ENCODE measurements at places on chromosomes 7 and 10.

- DNase-seq: peak; percentile 68
Observed at GRCh38 chr7:22110227-22110839, 164.6 kb upstream of the CDCA7L start.

DNA sequence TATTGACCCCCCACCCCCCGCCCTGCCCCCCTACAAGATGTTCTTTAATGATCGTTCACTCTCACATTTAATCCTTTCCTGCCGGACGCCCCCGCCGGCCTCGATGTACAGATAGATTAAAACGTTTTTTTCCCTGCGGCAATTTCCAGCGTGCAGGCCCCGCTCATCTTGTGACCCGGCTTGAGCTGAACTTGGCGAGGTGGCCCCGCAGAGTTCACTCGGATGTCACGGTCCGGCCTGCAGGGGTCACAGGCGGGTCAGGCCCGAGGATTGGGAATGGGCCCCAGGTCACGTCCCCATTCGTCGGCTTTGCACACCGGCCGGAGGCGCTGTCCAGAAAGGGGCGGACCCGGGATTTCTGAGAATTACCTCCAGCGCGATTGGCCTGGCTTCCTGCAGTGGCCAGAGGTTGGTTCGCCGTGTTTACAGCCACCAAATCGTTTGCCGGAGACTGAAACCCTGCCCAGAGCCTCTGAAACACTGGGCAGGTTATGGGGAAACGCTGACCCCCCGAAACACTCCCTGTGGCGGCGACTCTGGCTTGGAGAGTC is 1.9 kb upstream of the CYP26A1 start:
- no peak for DNase-seq

DNA sequence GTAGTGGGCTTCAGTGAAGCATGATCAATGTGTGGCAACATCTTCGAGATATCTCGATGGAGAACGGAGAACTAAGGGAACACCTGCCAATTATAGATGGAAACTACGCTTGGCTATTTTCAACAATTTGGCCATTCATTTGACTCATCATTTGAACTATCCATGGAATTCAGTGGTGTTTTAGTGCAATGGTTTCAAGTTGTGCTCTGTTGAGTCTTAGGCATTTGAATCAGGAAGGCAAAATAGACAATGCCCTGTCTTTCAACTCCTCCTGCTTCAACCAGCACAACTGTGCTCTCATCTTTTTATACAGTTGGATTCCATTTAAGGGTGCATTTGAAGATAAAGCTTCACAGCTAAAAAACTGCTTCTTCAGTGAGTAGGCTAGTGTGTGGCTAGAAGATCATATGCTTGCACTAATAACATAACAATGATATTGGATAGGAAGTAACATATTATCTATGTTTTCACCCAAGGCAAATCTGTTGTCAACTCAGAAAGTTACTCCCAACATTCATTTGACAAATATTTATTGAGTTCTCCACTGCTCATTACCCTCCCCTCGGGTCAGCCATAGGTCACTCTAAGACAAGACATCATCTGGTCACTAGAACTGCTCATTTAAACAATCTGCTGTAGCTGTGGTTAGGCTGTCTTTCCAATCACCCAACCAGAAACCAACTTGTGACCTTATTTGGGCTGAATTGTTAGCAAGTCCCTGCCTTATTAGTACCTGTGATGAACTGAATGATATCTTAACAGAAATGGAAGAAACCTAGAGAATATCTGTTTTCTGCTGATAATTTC is 314.1 kb upstream of the SP4 start:
- no peak for DNase-seq

GRCh38 chr7:137804836-137805235 is 41.9 kb downstream of the DGKI start:
- DNase-seq: no peak

DNA sequence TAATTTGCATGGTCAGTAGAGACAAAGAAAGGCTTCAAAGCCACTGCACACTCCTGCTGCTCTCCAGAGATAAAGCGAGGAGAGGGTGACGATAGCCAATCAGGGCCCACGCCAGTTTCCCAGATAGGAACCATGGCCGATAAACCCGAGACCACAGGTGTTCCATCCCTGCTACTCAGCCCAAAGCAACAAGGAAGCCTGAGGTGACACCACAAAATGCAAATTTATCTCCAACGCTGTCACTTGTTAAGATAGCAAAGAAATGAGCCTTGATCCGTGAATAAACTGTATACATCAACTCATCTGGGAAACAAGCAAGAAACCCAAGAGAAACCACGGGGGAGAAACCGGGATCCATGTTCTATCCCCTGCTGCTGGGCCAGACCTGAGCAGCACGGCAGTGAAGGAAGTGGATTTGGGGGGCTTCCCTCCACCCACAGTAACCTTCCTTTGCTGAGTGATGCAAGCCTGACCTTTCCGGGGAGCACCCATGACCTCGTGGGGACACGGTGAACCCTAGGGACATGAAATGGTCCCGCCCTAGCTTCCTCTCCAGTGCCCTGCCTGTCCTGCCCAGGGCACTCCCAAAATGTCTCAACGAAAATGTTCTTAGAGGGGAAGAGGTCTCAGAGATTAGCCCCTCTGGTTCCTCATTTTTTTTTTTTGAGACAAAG is 164.6 kb downstream of the PTPRN2 start:
- DNase-seq: no peak

- no peak for DNase-seq
Observed at GRCh38 chr7:4071370-4072058, 610.6 kb upstream of the FOXK1 start.

GRCh38 chr10:96863922-96864543 is 31.9 kb downstream of the LCOR start:
- no peak for DNase-seq

- DNase-seq: no peak
Observed at GRCh38 chr7:23275912-23276311, 23.2 kb upstream of the MALSU1 start.

DNA sequence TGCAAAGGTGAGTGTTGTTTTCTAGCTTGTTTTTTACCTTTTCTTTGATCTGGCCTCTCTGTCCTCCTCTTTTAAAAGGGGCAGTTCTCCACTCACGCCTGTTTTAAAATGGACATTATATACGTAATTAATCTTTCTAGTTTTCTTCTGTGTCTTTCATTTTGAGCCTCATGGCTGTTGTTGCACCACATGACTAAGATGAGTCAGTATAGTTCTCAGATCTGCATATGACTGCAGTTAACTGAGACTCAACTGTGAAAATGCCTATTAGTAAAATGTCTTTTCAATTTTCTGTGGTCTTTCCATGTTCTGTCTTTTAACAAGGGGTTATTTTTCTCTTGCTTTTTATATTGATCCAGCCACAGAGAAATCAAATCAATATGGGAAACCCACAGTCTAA is 296.1 kb downstream of the CDK14 start:
- no peak for DNase-seq

DNA sequence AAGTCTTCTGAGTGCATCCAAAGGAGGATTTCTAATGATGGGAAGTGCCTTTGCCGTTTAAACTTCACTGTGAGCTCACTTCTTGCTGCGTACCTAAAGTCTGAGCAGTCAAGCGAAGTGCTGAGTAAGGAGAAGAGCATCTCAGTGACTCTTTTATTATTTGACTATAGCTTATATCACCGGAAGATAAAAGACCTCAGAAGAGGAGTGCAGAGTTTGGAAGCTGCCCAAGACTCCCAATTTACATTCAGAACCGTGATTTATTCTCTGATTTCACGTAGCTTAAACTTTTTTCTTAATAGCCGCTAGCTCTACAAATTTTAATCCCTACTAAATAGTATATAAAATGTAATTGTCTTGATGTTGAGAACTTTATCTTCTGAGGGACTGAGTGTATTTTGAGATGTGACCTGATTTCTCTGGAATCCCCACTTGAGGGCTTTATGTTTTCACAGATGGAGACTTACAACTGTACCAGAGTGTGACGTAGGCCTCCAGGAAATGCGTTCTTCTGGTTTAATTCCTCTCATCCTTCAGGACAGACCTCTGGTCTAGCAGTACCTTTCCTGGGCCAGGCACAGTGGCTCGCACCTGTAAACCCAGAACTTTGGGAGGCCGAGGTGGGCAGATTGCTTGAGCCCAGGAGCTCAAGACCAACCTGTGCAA is 51.1 kb downstream of the CAMK1D start:
- no peak for DNase-seq

DNA sequence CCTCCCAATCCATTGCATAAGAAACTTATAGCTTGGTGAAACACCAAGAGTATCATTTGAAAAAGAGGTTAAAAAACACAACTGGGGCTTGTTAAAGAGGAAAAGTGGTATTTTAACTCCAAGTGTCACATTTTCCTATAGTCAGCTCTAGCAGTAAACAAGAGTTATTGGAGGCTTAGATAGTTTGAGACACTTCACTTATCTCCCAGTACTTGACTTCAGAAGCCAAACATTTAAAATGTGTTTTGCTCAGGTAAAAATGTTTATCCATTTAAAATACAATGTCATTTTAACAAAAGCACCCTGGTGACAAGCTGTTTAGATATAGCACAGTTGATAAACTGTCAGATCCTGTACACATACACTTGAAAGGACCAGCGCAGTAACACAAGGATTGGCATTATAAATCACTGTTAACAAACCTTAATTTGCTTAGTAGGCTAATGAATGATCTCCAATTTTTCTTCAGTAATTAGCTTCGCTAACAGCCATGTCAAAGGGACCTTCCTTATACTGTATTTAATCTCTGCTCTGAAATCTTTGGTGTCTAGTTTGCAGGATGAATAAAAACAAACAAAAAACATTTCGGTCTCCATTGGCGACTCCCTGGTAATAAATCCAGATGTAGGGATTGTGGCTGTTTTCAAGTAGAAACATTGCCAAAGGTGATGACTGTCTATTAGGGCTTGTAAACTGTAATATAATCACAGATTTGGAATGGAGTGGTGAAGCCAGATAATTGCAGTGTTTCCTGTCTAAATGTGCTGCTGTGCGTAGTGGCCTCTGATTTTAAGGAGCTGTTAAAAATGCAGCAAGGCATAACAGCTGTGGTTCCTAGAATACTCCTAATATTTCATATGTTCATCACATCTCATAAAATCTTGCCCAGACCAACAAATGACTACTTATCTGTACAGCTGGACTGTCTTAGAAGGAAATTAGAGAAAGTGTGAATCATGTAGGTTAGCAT is 545.1 kb downstream of the AUTS2 start:
- DNase-seq: no peak

GRCh38 chr10:121886997-121887622 is 40.7 kb downstream of the ATE1 start:
- DNase-seq: no peak

DNA sequence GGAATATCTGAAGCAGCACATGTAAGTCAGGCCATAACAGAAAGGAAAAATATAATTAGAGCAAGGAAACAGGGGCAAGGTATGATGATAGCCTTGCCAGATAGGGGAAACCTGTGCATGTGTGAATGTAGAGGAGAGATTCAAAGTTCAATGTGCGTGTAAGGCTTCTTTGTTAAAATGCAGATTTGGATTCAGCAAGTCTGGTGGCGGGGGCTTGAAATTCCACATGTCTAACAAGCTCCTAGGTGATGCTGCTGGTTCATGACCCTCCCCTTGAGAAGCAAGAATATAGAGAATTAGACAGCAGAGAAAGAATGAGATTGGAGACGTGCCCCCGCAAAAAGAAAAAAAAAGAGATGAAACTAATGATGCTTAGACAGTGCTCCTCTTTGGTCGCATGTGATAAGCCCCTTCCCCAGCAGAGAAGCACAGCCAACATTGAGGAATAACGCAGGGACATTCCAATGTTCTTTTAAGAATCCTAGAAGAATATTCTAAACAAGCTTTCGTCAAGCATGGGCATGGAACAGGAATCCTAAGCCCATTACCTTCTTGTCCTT is 21.1 kb upstream of the MACC1 start:
- DNase-seq: no peak

DNA sequence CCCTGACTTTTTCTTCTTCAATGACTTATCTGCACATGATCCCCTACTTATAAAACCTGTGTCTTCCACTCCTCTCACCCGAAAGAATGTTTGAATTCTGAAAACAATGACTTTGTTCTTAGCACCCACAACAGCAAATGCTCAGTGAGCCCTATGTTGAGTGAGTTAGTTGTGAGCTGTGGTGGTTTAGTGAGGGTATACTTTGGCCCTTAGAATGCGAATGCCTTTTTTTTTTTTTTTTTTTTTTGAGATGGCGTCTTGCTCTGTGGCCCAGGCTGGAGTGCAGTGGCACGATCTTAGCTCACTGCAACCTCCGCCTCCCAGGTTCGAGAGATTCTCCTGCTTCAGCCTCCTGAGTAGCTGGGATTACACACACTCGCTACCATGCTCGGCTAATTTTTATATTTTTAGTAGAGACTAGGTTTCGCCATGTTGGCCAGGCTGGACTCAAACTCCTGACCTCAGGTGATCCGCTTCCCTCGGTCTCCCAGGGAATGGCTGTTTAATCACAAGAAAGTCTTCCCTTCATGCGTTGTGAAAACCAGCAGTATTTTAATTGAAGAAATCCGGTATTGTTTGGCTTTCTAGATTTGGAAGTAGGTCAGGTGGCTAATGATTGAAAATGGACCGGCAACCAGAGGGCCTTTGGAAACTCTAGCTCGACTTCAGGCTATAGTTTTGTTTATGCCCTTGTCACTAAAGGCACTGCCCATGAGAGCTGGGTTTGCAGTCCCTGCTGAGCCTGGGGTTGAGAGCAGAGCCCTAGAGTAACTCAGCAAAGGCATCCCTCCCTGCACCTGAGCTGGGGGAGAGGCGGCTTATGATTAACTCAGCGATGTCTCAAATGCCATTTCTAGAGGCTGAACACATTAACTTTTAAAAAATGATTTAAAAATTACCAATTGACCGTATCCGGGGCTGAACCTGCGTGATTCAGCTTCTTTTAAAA is 41.3 kb downstream of the CUX1 start:
- DNase-seq: no peak

- no peak for DNase-seq
Observed at GRCh38 chr10:16944402-16944801, 127.2 kb upstream of the RSU1 start.

DNA sequence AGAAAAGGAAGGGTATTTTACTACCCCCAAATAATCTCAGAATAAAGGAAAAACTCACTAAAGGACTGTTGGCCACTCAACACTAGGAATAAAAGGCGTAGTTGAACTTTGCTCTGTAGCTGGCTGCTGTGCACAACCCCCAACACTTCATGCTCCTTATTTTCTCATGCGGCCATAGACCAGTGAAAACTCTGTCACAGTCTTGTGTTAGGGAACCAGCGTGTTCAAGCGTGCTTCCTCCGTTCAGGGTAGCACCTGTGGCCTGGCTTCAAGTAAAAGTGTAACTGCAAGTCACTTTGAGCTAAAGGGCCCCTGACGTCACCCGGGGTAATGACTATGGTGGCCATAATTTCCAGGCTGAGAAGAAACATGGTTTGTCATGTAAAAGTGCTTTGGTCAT is 27.0 kb downstream of the BLNK start:
- no peak for DNase-seq

GRCh38 chr7:143257501-143257900 is 5.7 kb upstream of the GSTK1 start:
- no peak for DNase-seq

GRCh38 chr10:24904824-24905223 is 47.6 kb downstream of the PRTFDC1 start:
- no peak for DNase-seq

GRCh38 chr7:66145400-66146104 is 30.9 kb downstream of the CRCP start:
- DNase-seq: no peak

All from C1 segment of cervical spinal cord (tissue), 14 donors.